Left renal pelvis (tissue), 4 donors: ENCODE measurements at places on chromosomes 7 and 10. TPM values are rescaled to one million over a fixed set of nuclear protein-coding genes. Genes with fewer than 3 reads are reported as not detected.

Gene EMX2
- 10.8 TPM for polyA plus RNA-seq

Gene ZNF32
- 76.7 TPM for polyA plus RNA-seq

Gene CCL24
- polyA plus RNA-seq, result not detected

Gene CPA4
- 1.5 TPM for polyA plus RNA-seq

GRCh38 chr7:91636129-91636724, 244.3 kb downstream of the MTERF1 start:
- DNase-seq, result no peak

GRCh38 chr7:135913404-135913803, 63.8 kb downstream of the MTPN start:
- no peak for DNase-seq

- DNase-seq, result no peak
Measured at GRCh38 chr10:4212111-4212630, 427.2 kb upstream of the KLF6 start.

DNA sequence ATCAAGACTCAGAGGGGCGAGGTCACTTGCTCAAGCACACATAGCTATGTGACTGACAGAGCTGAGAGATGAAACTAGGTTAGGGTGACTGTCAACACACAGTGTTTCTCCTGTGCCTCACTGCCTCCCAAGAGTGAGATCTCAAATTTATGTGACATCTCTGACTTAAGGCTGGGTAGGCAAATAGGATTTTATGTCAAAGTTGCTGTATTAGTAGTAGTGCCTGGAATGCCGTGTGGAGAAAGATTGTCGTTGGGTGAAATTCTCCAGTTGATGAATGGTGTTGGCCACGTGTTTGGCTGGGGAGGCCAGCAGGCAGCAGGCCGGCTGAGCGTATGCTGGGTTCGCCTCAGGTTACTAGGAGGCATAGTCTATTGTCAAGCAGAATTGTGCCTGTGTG, 148.3 kb upstream of the BMPER start:
- DNase-seq, result no peak

DNA sequence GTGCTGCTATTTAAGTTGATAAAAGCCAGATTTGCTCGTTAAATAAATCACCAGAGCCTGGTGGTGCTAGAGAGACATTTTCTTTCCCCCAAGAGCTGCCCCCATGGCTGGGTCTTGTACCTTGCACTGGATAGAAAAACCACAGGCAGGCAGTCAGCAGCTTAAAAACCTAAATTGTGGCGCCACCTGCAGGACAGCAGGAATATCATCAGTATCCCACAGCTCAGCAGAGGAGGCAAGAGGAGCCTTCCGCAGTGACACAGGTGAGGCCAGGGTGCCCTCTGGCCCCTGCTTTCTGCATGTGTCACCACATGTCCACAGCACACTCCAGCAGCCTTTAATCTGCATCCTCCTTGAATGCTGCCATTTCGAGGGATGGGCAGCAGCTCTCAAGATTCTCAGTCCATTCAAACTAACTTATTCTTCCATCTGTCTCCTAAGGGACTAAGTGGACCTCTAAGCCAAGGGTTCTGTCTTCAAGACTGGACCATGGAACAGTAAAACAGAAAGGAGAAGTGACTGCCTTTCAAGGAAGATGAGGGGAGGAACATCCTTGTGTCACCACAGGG, 4.5 kb upstream of the PLXNA4 start:
- no peak for DNase-seq

GRCh38 chr10:95266674-95267095, 24.1 kb downstream of the PDLIM1 start:
- DNase-seq, result no peak

GRCh38 chr10:52121688-52122087, 192.4 kb upstream of the DKK1 start:
- DNase-seq, result no peak

GRCh38 chr10:44060221-44060620, 324.7 kb downstream of the CXCL12 start:
- no peak for DNase-seq

- no peak for DNase-seq
Measured at GRCh38 chr7:158868764-158869410, 12.5 kb downstream of the DYNC2I1 start.
